ENCODE measurements at places on chromosomes 2 and 18.

DNA sequence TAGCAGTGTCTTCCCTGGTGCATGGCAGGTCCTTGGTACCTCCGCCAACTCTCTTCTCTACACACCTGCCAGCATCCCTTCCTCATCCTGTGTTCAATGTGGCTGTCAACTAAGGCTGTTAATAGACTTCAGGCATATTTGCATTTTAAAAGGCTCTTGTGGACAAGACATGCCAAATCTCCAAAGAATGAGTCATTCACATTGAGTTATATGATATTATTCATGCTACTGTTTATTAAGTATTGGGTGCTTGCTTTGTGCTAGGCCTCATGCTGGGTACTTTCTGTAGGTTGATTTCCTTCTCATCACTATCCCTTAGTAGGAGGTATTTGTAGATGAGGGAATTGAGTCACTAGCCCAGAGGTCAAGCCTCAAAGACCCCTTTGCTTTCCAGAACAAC is 5.2 kb downstream of the MYO1B start:
- DNase-seq, result no peak

- no peak for DNase-seq
Measured at GRCh38 chr18:77550625-77551024, 301.0 kb downstream of the GALR1 start.

GRCh38 chr2:238158509-238159070 is at the start of gene ERFE:
Gene ERFE, plus strand, starts transcription at chr2:238158970. Its CDS starts 38 bp downstream, at chr2:238159008.
- DNase-seq, result peak; percentile 69

DNA sequence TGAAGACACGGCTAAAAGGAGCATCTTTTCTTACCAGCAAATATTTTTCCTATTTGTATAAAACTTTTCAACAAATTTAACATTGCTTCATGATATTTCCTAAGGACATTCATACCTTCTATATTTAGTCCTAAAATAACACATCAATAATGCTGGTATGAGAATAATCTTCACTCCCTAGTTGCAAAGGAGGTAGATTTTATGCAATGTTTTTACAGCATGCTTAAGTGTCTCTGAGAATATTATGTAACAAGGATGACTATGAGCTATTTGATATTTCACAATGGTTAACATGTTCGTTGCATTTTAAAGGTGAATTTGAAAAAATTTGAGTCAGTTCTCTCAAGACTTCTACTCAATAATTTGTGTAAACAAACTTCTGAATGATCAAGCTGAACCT is 506.7 kb downstream of the NUP35 start:
- DNase-seq, result no peak

- no peak for DNase-seq
Measured at GRCh38 chr2:143939626-143940330, 580.1 kb downstream of the ZEB2 start.

- no peak for DNase-seq
Measured at GRCh38 chr2:28904295-28904694, 9.8 kb downstream of the WDR43 start.

DNA sequence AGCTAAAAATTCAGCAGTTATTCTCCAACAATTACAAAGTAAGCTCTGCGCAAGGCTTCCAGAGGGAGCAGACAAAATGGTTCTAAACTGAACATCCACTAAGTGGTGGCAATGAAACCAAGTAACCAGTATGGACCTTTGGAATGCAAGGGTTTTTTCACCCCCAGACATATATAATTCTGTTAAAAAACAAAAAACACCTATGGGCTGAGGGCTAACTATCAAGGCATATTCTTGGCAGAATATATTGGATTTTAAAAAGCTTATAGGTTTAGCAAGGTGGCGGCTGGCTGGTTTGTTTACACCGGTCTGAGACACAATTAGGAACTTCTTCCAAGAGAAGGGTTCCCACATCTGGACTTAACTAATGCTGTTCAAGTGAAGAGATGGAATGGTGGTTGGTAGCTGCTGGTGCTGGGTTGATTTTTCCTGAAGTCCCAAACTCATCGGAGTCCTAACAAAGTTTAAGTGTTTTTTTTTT is 2.8 kb downstream of the ZFP36L2 start:
- no peak for DNase-seq

DNA sequence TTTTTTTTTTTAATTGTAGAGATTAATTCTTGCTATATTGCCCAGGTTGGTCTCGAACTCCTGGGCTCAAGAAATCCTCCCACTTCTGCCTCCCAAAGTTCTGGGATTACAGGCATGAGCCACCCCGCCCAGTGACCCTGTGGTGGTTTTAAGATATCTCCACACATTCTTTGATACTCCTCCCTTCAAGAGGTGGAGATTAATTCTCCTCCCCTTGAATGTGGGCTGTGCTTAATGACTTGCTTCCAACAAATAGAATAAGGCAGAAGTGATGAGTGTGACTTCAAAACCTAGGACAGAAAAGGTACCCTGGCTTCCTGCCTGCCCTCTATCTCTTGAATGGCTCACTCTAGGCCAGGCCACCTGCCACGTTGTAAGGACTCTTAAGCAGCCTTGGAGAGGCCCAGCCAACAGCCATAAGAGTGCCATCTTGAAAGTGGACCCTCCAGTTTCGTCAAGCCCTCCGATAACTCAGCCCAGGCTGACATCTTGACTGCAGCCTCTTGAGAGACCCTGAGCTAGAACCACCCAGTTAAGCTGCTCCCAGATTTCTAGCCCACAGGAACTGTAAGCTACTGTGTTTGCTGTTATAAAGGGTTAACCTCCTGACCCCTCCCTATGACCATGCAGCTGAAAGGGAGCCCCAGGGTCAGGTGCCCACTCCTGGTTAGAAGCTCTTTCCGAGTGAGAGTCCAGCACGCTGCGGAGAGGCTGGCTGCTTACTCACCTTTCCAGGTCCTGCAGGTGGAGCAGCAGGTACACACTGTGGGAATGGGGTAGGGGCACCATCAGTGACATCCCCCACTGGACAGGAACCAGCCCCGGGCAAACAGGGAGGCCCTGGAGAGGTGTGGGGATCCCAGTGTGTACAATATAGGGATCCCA is 27.6 kb downstream of the MRPL35 start:
- DNase-seq, result no peak

- DNase-seq, result no peak
Measured at GRCh38 chr2:172293952-172294351, 133.4 kb upstream of the ITGA6 start.

DNA sequence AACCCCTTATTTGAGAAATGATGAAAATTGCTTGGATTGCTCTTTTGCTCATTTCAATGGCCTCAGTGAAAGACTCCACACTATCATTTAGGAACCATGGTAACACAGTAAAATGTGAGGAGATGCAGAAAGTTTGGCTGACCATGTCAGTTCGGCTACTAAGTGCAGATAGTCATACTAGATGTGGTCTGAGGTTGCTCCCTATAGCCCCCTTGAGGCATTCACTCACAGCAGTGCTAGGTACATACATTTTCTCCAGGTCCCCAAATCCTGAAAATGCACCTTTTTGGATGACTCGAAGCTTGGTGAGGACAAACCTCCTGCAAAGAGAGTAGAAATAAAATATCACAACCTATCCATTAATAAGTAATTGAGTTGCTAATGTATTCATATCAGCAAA is 86.3 kb downstream of the FSHR start:
- no peak for DNase-seq

GRCh38 chr2:8489751-8490150 is 192.1 kb upstream of the ID2 start:
- DNase-seq, result no peak

- no peak for DNase-seq
Measured at GRCh38 chr2:198371921-198372543, 567.6 kb downstream of the PLCL1 start.

- DNase-seq, result no peak
Measured at GRCh38 chr18:28652654-28653053, 475.7 kb upstream of the CDH2 start.

DNA sequence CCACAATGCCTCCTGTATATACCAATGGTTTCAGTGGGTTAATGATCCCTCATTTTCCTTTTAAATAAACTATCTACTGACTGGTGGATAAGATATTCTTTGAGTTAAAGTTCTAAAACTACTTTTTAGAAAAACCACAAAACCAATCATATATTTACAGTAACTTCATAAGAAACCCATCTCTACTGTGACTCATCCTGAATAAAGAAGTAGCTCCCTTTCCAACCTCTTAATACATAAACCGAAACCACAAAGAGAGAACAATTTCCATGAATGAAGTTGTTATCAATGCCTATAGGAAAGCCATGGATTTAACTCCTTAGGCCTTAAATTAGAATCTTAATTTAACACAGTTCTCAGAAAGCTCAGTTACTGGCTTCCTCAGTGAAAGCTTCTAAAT is 227.0 kb upstream of the SMAD7 start:
- no peak for DNase-seq

- no peak for DNase-seq
Measured at GRCh38 chr2:127355407-127356008, 32.3 kb downstream of the MAP3K2 start.

GRCh38 chr2:164599954-164600589 is 21.2 kb downstream of the GRB14 start:
- DNase-seq, result peak; percentile 31

GRCh38 chr2:238865744-238866355 is 18.0 kb downstream of the TWIST2 start:
- DNase-seq, result no peak

GRCh38 chr2:152280780-152281179 is 54.2 kb upstream of the FMNL2 start:
- no peak for DNase-seq

DNA sequence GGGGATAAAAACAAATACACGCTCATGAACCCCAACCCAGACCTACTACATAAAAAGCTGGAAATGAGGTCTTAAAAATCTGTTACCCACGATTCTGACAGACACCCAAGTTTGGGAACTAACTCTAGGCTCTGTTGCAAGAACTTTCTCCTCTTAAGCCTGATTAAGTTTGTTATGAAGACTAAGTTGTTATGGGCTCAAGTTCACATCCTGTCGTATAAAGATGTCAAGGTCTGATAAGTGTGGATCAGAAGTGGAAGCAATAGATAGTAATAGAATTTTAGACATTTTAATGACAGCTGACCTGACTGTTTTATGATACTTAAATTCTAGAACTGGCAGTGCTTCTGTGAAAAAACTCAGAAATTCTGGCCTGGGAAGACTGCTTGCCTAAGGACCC is 43.2 kb downstream of the LPIN2 start:
- no peak for DNase-seq

GRCh38 chr2:46098621-46099062 is 198.6 kb upstream of the EPAS1 start:
- peak; percentile 53 for DNase-seq

DNA sequence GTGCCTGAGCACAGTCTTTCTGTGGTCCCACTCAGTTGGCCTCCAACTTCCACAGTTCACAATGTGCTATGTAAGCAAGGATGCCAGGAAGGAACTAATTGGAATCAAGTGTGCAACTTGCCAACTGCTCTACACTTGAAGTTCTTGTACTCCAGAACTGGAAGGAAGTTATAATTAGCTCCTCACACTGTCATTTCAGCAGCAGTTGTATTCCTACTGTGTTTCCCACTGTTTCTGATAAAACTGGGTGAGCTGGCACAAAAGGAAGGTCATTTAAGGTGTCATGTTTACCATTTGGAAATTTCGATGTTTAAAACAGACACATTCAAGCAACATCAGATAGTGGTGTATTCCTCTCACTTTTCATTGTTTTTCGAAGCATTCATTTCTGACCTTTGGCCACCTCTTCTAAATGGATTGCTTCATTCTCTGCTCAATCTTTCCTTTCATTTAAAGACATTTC is 84.2 kb downstream of the ANTXR1 start:
- no peak for DNase-seq

DNA sequence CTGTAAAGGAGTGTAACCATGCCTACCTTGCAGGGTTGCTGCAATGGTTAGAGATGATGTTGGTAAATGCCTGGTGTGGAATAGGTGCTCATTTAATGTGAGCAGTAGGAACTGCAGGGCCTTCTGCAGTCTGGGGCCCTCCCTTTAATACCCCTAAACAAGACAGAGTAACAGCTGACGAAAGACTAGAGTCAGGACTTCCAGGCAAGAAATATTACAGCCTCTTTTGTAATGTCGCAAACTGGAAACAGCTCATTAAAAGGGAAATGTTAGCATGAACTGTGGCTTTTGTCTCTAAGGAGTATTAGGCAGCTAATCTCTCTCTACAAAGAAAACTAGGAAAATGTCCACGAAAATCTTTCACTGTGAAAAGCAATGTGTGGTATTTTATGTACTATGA is 26.0 kb downstream of the MARCO start:
- no peak for DNase-seq

DNA sequence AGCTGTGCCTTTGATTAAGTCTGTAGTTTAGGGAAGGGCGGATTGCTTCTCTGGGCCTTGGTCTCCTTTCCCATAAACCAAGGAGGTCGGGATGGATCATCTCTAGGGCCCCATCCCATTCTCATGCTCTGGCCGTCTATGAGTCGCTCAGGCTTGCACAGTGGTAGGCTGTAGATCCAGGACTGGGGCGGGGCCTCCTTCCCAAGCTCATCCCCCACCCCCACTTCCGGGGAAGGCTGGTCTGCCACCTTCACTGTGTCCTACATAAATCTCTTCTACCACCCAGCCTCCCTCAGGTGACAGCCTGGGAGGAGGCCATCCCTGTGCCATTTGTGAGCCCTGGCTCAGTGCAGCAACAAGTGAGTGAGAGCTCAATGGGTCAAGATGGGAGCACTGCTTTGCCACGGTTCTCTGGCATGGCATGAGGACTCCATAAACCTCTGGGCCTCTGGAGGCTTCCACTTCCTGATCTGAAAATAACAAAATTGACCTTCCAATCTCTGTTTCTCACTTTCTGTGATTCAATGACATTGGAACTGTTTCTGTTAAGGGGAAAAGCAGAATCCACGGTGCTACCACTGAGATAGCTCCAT is 68.5 kb downstream of the SUMO1 start:
- no peak for DNase-seq

- no peak for DNase-seq
Measured at GRCh38 chr2:113089916-113090315, 22.1 kb downstream of the IL1F10 start.

- peak; percentile 51 for DNase-seq
Measured at GRCh38 chr2:221097568-221097915, 474.6 kb downstream of the EPHA4 start.

DNA sequence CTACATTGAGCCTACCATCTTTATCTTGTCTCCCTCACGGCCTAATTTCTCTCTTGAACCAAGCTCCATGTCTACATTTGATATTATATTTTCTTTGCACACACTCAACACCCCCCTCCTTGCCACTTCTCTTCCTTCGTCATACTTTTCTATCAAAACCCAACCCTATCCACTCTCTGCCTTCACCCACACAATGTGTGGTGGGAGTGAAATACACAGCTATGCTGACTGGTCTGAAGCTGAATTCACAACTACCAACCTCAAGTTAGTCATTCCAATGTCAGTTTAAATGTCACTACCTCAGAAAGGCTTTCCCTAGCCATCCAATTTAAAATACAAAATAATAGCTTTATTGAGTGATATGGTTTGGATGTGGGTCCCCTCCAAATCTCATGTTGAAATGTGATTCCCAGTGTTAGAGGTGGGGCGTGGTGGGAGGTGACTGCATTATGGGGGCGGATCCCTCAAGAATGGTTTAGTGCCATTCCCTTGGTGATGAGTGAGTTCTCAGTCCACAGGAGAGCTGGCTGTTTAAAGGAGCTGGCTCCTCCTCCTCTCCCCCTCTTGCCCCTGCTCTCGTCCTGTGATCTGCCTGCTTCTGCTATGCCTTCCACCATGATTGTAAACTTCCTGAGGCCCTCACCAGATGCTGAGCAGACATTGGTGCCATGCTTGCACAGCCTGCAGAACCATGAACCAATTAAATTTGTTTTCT is 112.1 kb downstream of the DTNB start:
- no peak for DNase-seq

- DNase-seq, result no peak
Measured at GRCh38 chr2:11073776-11074175, 81.5 kb upstream of the SLC66A3 start.
